ENCODE measurements at places on chromosomes 16 and 17.
A peak's percentile ranks its signal among the peaks of the same experiment; 100 is the strongest.

DNA sequence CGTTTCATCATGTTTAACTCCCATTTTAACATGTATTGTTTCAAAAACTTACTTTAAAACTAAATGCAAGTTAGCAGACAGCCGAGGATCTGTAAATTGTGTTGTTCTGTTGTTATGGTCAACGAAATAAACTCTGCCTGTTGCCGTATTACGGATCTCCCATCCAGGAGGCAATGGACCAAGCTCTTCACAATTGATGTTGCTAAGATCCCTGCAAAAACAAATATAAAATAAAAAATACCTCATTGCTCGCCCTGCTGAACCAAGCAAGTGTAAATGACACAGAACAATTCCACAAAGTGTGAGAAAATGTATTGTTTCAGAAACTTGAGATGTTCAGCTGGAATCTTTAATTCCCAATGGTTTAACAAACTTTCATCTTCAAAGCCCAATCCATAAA, 65.0 kb downstream of the CEP95 start:
- no peak for DNase-seq

DNA sequence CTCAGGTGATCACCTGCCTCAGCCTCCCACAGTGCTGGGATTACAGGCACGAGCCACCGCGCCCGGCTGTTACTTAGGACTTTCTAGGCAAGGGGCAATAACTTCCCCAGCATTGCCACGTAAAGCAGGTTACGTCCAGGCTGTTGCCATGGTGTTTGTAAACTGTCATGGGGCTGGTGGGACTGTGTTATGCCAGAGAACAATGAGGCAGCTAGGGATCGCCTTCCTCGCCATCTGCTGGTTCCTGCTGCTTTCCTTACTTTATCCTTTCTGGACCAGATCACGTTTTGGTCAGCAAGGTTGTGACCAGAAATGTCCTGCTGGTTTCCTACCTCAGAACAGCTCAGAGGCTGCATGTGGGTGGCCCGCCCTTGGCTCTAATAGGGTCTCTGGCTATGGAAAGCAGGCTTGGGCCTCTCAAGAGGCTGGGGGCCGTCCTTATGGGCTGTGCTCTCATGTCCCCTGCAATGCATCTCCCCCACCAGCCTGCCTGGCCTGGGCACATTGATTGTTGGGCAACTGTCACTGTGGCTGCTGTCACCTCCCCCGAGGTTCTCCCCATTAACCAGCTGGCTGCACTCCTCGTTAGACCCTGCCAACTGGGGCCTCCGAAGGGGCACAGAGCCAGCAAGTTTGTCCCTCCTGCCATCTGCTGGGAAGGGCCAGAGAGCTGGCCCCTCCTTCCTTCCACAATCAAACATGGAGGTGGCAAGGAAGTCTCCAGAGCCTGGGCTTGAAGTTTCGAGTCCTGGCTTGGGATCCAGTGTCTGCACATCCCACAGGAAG, 28.2 kb upstream of the ZC3H18 start:
- no peak for DNase-seq

DNA sequence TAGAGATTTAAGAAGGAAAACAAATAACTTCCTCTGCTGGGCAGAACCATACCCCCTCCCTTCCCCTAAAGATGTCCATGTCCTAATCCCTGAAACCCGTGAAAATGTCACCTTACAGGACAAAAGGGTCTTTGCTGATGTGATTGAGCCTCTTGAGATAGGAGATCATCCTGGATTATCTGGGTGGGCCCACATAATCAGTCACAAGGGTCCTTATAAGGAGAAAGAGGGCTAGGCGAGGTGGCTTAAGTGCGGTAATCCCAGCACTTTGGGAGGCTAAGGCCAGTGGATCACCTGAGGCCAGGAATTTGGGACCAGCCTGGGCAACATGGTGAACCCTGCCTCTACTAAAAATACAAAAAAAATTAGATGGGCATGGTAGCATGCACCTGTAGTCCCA, 12.0 kb upstream of the SLC39A11 start:
- DNase-seq, result no peak

- DNase-seq, result no peak
Measured at GRCh38 chr16:4071686-4072561, 44.3 kb downstream of the ADCY9 start.

- DNase-seq, result no peak
Measured at GRCh38 chr16:11283820-11284248, 2.7 kb upstream of the PRM1 start.

GRCh38 chr16:47110939-47111338, 32.8 kb downstream of the NETO2 start:
- no peak for DNase-seq

- DNase-seq, result no peak
Measured at GRCh38 chr17:15456496-15456895, 10.9 kb downstream of the CDRT4 start.

DNA sequence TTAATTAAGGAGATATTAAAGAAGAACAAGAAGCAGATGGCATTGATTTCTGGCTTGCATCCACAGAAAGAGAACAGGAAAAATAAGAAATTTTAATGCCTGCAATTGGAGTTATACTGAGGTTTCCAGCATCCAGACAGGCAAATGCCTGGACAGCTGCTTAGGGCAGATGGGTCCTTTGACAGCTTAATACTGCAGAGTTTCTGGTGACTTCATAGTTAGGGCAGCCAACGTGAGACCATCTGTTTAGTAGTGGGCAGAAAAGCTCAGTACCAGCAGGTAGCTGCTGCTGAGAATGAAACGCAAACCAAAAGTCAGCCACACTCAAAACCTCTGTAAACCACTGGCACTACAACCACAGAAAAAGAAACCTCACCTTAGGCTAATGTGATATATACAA, 109.8 kb downstream of the CDK5R1 start:
- DNase-seq, result no peak

GRCh38 chr16:28205117-28205899, 6.5 kb downstream of the XPO6 start:
- DNase-seq, result no peak

DNA sequence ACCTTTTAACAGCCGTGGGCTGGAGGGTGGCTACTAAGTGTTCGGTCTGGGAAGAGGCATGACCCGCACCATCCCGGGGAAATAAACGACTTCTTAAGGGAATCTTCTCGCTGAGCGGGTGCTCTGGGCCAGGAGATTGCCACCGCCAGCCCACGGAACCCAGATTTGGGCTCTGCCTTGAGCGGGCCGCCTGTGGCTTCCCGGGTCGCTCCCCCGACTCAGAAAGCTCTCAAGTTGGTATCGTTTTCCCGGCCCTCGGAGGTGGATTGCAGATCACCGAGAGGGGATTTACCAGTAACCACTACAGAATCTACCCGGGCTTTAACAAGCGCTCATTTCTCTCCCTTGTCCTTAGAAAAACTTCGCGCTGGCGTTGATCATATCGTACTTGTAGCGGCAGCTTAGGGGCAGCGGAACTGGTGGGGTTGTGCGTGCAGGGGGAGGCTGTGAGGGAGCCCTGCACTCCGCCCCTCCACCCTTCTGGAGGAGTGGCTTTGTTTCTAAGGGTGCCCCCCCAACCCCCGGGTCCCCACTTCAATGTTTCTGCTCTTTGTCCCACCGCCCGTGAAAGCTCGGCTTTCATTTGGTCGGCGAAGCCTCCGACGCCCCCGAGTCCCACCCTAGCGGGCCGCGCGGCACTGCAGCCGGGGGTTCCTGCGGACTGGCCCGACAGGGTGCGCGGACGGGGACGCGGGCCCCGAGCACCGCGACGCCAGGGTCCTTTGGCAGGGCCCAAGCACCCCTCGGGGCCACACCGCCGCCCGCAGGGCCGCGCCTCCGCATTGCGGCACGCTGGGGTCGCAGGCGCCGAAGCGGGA, 3.6 kb upstream of the CBX4 start:
- no peak for DNase-seq

DNA sequence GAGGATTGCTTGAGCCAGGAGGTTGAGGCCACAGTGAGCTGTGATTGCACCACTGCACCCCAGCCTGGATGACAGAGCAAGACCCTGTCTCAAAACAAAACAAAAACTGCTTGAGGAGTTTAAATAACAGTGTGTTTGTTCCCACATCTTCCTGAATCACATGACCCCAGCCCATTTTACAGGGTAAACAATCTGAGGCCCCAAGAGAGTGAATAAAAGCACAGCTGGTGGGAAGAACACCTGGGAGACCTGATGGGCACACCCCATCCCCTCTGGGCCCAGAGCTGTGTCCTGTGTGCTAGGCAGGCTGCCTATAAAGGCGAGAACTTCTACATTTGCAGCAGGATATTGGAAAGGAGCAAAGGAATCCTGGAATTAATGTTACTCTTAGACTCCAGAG, 69.6 kb downstream of the PLXDC1 start:
- DNase-seq, result no peak

- DNase-seq, result peak; percentile 66
Measured at GRCh38 chr17:79749156-79749815, 18.5 kb downstream of the ENPP7 start.

- DNase-seq, result no peak
Measured at GRCh38 chr17:17408236-17408794, 68.5 kb upstream of the MED9 start.

GRCh38 chr17:80294653-80295052, 34.0 kb downstream of the RNF213 start:
- DNase-seq, result no peak

- DNase-seq, result no peak
Measured at GRCh38 chr16:12547608-12547922, 256.1 kb downstream of the CPPED1 start.

- no peak for DNase-seq
Measured at GRCh38 chr17:73613271-73614233, 30.7 kb downstream of the SDK2 start.

GRCh38 chr16:10740845-10741208, 2.8 kb upstream of the NUBP1 start:
- DNase-seq, result no peak

DNA sequence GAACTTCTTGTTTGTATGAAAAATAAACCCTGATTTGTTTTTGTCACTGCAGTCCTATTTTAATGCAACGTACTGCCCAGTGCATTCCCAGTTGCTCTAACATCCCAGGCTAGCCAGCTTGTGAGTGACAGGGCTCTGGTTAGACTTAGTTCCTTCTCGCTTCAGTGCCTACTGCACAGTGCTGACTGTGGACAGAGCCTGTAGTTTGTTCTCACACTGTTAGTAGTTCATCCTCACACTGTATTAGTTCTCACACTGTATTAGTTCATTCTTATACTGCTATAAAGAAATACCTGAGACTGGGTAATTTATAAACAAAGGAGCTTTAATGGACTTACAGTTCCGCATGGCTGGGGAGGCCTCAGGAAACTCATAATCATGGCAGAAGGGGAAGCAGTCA, 116.6 kb upstream of the SALL1 start:
- DNase-seq, result no peak

DNA sequence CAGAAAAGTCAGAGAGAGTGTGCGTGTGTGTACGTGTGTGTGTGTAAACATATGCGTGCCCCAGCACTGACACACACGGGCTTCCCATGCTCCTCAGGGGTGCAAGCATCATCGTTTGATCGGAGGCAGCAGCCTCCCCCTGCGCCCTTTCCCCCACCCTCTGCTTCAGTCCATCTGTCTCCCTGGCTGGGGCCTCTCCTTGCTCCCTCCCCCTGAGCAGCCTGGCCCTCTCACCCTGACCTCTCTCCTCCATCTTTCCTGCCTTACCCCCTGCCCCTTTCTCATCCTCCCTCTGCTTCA, 4.4 kb downstream of the STX1B start:
- no peak for DNase-seq

- no peak for DNase-seq
Measured at GRCh38 chr16:48870141-48870540, 260.2 kb upstream of the N4BP1 start.

DNA sequence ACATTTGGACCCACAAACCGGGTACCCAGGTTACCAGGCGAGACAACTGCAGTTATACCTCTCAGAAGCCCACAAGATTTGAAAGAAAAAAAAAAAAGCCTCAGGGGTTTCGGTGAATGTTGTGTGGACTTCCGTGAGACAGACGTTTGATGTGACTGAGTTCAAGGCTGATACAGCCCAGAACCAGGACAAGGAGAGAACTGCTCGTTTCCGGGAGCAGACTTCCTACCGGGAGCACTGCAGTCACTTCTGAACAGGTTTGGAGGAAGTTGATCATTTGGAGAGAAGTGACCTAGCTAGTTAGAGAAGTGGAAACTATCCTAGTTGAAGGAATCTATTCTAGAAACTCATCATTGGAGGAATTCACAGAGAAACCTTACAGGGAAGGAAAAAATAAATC, 847 bp downstream of the CKLF start:
- no peak for DNase-seq

DNA sequence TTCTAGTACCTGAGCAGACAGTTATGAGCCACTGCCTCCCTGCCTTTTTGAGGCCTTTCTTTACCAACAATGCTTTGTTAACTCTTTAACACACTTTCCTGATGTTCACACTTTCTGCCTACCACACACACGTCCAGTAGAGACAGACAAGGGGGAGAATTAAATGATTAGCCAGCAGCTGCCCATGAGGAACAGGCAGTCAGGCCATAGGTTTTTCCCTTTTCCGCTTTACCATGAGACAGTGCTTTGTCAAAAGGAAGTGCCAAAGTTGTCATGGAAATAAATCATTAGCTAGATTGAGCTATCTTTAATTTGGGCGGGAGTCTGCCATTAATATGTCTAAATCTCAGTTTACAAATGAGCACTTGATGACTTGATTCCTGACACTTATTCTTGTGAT, 102.1 kb downstream of the PITPNC1 start:
- no peak for DNase-seq

GRCh38 chr16:89101303-89102040, 7.8 kb downstream of the ACSF3 start:
- DNase-seq, result no peak

DNA sequence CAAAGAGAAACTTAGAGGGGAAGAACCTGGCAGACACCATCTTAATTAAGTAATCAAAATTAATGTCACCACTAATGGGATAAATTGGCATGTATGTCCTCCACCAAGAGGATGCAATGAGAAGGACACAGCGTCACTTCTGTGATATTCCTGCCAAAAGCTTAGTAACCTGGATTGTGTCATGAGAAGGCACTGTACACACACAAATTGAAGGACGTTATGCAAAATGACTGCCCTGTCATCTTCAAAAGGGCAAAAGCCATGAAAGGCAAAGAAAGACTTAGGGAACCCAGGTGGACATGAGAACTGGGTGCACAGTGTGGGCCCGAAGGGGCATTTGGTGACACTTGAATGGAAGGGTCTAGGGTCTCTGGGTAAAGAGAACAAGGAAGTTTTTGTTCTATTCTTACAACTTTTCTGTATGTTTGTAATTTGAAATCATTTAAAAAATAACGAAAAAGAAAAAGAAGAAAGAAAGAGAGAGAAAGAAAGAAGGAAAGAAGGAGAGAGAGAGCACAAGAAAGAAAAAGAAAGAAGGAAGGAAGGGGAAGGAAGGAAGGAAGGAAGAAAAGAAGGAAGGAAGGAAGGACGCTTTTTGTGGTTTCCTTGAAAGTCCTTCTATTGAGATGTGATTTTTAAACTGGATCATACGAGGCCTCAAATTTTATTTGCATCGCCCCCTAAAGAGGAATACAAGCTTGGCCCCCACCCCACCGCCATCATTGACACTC, 4.0 kb upstream of the APOH start:
- DNase-seq, result no peak

Measured in NCI-H226 (cell line).